Fibroblast of skin of back (primary cell): ENCODE measurements at places on chromosomes 1 and 21.
A peak's percentile ranks its signal among the peaks of the same experiment; 100 is the strongest.

GRCh38 chr1:5522531-5523145 is 469.6 kb downstream of the NPHP4 start:
- DNase-seq: no peak

DNA sequence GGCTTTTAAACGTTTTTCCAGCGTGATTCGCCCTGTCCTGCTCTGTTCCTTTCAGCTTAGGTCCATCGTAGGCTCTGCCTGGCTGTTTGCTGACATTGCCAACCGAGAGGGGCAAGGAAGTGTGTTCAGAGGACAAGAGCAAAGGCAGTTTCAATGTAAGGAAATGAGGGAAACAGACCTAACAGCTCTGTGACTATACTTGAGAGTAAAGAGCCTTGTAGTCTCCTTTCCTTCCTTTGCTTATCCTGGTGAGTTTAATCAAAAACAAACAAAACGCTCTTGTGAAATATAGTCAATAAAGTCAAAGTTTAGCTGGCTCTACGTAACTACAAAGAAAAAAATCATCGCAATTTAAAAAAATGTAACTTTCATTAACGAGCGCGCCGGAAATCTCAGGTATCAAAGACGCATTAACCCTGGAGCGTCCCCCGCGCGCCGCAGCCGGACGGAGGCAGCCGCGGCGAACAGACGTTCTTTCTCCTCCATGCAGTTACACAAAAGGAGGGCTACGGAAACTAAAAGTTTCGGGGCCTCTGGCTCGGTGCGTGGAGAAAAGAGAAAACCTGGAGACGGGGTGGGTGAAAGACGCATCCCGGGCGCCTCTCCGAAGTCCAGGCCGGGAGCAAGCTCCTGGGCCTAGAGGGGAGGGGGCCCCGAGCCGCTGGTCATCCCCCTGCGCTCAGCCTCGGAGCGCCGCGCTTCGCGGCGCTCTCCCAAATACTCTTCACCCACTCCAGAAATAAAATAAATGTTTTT is 617 bp upstream of the ADGRL2 start:
- DNase-seq: peak; percentile 82

DNA sequence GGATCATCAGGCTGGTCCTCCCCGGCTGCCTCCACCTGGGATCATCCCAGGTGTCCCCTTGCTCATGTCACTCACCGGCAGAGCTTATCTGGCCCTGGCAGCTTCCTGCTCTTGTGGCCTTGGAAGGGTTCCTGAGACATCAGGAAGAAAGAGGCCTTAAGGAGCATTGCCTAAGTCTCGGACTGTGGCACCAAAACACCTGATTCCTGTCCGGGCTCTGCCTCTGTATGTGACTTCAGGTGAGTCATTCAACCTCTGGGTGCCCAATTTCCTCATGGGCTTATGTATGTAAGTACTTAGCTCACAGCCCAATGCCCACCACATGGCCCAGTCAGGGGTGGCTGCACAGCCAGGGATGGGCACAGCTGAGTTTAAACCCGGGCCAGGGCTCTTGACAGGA is 255.9 kb upstream of the VAMP3 start:
- no peak for DNase-seq

GRCh38 chr1:81606656-81607055 is 194.1 kb upstream of the ADGRL2 start:
- no peak for DNase-seq

DNA sequence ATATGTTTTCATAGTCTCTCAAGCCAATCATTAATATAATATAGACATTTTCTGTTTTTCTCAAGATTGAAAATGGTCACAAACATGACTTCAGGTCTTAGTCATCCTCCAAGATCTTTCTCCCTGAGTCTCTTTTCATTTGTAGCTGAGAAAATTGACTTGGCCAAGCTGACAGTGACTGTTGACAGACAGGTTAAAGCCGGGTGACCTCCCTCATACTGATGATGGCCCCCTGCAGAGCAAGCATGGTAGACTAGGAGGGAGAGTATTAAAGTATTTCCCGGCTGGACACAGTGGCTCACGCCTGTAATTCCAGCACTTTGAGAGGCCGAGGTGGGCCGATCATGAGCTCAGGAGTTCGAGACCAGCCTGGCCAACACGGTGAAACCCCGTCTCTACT is 6.8 kb upstream of the KIAA1614 start:
- no peak for DNase-seq

- DNase-seq: no peak
These were observed 3.3 kb upstream of the SPATA1 start for GRCh38 chr1:84502927-84503326.

DNA sequence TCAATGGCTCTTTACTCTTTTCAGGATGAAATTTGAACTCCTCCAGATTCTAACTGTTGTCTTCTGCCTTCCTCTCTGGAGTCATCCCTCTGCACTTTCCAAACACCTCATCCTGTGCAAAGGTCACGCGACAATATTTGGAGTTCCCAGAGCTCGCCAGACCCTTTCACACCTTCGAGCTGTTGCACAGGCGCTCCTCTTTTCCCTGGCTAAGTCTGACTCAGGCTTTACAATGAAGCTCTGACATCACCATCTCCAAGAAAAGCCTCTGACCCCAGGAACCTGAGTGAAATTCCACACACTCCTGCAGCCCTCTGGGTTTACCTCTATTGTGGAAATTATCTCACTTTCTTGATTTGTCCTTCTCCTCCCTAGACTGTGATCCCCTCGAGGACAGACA is 270.3 kb downstream of the RGS7 start:
- no peak for DNase-seq

DNA sequence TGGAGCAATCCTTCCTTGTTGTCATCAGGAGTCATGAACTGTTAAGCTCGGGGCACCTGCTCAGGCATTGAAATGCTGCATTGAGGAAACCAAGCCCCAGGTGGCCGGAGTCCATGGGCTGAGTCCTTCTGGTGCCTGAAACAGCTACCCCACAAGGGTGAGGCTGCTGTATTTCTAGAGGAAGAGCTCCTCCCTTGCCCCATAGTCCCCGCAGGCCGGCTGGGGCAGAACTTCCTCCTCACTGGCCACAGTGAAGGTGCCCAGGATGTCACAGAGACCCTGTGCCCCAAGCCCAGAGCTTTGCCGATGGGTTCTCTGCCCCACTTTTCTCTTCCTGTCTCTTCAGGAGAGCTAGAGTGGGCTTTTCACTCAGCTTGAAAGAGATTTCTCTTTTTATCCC is 80.8 kb upstream of the GCLM start:
- DNase-seq: no peak

DNA sequence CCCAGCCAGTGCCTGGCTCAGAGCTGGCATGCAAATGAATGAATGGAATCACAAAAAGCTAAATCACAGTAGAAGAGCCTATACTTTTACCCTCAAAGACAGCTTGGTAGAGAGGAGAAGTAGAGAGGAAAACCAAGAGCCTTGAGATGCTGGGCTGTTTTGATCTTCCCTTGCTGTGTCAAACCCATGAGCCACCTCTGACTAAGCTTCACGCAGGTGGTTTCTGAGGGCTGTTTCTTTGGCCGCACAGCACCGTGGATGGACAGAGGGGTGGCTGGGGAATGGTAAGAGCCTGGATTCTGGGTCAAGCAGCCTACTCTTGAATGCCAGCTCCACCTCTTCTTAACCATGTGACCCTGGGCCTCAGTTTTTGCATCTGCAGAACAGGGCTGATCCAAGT is 18.6 kb downstream of the ABCG1 start:
- DNase-seq: no peak

- peak; percentile 23 for DNase-seq
These were observed 634 bp downstream of the MYCBP start for GRCh38 chr1:38872401-38873026.

- DNase-seq: peak; percentile 60
These were observed 100.5 kb downstream of the NGF start for GRCh38 chr1:115237507-115237906.

- DNase-seq: peak; percentile 93
These were observed 59.1 kb downstream of the CAMK2N1 start for GRCh38 chr1:20426923-20427322.

GRCh38 chr1:24096009-24096738 is 15.8 kb downstream of the MYOM3 start:
- DNase-seq: no peak

- no peak for DNase-seq
These were observed 31.6 kb upstream of the TENT5C start for GRCh38 chr1:117574161-117574835.
